ENCODE measurements at places on chromosomes 2 and 18. TPM values are rescaled to one million over a fixed set of nuclear protein-coding genes. Genes with fewer than 3 reads are reported as not detected.

The NYAP2 gene
- not detected for total RNA-seq

The MYO5B gene
- 0.31 TPM for total RNA-seq

The DCC gene
- not detected for total RNA-seq

The OTX1 gene
- not detected for total RNA-seq

The EMILIN1 gene
- total RNA-seq, result 2.3 TPM

The MAP3K19 gene
- not detected for total RNA-seq

The CFAP221 gene
- 0.16 TPM for total RNA-seq

The C2orf69 gene
- 6.9 TPM for total RNA-seq

The CDK5R2 gene
- not detected for total RNA-seq

The CHRND gene
- total RNA-seq, result not detected

The MC5R gene
- total RNA-seq, result not detected

The ATG16L1 gene
- 47.1 TPM for total RNA-seq

The ASB18 gene
- not detected for total RNA-seq

The KCNG2 gene
- total RNA-seq, result not detected

The MGAT5 gene
- 37.2 TPM for total RNA-seq

The TACR1 gene
- total RNA-seq, result not detected

The B3GNT7 gene
- total RNA-seq, result under 0.01 TPM

The MAL gene
- total RNA-seq, result not detected

The IWS1 gene
- 49.3 TPM for total RNA-seq

The REG3A gene
- not detected for total RNA-seq

The LBX2 gene
- 1.3 TPM for total RNA-seq

The CPO gene
- total RNA-seq, result 0.19 TPM

The GFPT1 gene
- 14.9 TPM for total RNA-seq

The GKN2 gene
- not detected for total RNA-seq

The TFCP2L1 gene
- total RNA-seq, result not detected

The DUSP2 gene
- 0.49 TPM for total RNA-seq
